ENCODE measurements at places on chromosomes 2 and 18.

DNA sequence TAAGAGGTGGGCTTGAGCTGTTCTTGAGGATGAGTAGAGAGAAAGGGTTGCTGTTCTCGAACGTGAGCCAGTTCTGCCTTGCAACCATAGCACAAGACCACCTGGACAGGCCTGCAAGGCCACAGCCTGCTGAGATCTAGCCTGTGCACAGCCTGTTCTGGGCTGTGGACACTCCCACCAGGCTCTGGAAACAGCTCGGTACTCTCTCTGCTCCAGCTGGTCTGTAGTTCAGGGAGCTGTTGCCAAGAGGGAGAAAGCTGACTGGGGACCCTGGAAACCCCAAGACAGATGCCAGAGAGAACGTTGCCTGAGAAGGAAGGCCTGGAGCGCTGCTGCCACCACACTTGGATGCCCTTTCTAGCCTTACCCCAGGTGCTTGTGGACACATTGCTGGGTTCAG, 69.8 kb downstream of the CTIF start:
- no peak for DNase-seq

- DNase-seq: no peak
These were observed 105.3 kb upstream of the ZEB2 start for GRCh38 chr2:144625226-144625625.

- DNase-seq: no peak
These were observed 168.0 kb downstream of the SPP2 start for GRCh38 chr2:234218266-234219045.

DNA sequence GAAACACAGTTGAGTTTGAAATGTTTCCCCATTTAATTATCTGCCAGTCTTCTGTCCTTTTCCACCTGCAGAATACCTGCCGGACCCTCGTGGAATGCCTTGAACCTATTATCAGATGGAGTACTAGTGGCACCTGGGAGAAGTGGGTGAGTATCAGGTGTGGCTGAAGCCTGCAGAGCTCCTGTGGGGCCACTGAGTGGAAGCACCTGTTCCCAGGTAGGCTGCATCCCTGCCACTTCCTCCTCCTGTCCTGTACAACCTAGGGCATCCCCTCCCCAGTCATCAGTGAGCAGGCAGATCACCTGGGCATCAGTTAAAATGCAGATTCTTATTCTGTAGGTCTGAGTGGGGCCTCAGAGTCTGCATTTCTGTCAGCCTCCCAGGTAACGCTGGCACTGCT, 80.8 kb upstream of the BZW1 start:
- no peak for DNase-seq

DNA sequence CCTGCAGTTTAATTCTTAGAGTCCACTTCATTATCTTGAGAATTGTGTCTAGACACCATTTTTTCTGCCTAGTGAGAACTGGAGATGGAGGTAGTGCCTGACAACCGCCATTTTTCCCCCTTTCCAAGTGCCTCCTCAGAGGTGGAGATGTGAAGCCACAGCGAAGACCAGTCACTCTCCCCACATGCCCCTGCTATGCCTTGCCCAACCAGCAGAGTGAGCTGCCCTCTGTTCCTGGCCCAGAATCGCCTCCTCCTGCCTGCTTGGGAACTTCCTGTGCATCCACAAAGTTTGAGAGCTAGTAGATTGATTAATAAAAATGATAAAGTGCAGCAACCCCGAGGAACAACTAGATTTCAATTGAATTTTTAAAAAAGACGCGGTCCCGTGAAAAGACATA, 123.3 kb downstream of the CLIP4 start:
- DNase-seq: no peak

GRCh38 chr18:64379662-64380061, 230.8 kb upstream of the LINC00305 start:
- DNase-seq: no peak

DNA sequence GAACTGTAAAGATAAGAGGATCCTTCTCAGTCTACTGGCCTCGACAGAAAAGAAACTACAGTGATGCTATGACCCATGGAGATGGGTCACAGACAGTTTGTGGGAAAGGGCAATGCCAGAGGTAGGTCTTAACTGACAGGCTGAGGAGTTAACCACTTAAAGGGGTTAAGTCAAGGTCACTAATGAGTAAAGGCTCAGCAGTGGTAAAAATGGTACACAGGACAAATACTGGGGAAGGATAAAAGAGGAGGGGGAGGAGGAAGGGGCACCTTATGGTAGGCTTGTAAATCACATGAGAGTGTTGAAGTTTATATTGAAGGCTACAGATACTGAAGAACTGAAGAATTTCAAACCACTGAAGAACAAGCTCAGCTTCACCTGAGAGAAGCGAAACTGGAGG, 9.9 kb downstream of the IER3IP1 start:
- DNase-seq: no peak

- no peak for DNase-seq
These were observed 10.2 kb downstream of the DSG4 start for GRCh38 chr18:31386741-31387140.

DNA sequence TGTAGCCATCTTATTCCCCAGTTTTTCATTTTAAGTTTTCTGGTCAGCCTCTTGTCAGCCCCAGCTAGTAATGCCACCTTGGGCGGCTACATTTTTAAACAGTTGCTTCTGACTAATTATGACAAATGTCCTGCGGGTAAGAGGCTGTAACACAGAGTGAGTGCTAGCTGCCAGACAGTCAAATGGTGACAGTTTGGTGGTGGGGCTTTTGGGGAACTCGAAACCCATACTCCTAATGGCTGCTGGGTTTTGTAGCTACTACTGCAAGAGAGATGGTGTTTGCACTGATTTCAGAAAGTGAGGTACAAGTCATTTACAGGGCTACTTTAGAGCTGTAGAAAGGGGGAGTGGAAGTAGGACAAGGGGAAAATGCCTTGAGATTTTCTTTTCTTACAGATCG, 48.2 kb downstream of the ZCCHC2 start:
- no peak for DNase-seq
